ENCODE measurements at places on chromosomes 12 and 14.
A peak's percentile ranks its signal among the peaks of the same experiment; 100 is the strongest.

DNA sequence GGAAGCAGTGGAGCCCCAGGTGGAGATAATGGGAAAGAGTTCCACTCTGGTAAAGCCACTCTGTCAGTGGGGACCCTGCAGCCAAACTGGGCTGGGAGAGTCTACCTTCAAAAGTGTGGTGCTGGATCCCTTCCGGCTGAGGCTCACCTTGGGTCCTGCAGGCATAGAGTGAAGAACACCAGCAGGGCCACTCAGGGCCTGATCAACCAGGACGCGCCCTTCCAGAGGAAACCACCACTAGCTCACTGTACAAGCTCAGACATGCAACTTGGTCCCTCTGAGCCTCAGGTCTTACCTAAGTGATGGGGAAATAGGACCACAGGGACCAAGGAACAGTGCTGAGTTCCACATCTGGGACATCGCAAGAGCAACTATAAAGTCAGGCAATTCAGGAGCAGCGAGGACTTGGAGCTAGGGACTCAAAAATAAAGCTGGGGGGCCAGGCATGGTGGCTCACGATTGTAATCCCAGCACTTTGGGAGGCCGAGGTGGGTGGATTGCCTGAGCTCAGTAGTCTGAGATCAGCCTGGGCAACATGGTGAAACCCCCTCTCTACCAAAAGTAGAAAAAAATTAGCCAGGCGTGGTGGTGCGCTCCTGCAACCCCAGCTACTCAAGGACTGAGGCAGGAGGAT, 5.9 kb upstream of the PRPH start:
- DNase-seq: no peak

- no peak for DNase-seq
These were observed 68.8 kb upstream of the MDGA2 start for GRCh38 chr14:47744155-47744554.

GRCh38 chr14:56745097-56745496, 65.2 kb downstream of the OTX2 start:
- no peak for DNase-seq

DNA sequence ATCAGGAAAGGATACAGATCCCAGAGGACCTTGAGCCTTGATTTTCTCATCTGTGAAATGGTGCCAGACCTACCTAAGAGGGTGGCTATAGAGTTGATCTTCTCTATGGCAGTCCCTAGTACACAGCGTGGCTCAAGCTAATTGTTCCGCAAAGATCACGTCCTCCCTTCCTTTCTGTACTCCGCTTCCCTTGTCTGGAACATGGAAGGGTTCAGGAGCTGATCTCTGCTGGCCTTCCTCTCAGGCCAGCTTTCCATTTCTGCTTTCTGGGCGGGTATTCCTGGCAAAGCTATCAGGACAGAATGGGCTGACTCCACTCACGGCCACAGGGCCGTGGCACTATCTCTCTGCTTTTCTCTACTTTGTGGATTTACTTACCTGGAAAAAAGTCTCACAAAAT, 6.5 kb downstream of the CAMKK2 start:
- no peak for DNase-seq

DNA sequence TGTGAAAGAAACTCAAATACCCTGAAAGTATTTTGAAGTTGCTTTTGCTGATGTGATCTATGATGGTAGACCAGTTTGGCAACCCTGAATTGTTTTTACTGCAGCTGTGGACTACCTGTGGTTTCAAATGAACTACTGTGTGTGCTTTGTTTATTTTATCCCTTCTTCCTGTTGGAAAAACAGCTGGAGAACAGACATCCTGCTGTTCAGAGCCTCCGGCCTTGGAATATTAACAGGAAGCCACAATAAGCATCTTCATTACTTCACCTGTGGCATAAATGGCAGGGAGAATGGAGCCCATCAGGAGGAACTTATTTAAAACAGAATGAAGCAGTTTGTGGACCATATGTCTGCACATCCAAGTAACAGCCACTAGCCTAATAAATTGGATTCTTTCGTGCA, 104.8 kb downstream of the DUSP6 start:
- DNase-seq: no peak

- DNase-seq: no peak
These were observed 586.6 kb upstream of the NOVA1 start for GRCh38 chr14:27184427-27184826.

DNA sequence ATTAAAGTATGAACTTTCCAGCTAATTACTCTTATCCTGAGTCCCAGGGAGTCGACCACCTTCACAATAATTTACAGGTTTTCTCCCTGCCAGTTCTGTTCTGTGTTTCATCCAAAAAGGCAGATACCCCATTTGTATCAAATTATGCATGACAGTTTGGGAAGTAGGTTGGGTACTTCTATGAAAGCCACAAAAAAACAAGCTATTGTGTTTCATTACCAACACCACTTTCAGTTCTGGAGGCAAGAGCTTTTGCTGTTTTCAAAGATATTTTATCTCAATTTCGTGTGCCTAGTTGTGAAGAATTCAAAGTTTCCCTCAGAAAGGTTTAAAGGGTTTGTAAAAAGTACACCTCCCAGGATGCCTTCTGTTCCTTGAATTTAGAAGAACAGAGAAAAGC, 557.4 kb downstream of the FLRT2 start:
- no peak for DNase-seq

GRCh38 chr12:64172143-64172970, 49.7 kb downstream of the KICS2 start:
- no peak for DNase-seq

- DNase-seq: no peak
These were observed 217.6 kb downstream of the ANO6 start for GRCh38 chr12:45433441-45433868.

DNA sequence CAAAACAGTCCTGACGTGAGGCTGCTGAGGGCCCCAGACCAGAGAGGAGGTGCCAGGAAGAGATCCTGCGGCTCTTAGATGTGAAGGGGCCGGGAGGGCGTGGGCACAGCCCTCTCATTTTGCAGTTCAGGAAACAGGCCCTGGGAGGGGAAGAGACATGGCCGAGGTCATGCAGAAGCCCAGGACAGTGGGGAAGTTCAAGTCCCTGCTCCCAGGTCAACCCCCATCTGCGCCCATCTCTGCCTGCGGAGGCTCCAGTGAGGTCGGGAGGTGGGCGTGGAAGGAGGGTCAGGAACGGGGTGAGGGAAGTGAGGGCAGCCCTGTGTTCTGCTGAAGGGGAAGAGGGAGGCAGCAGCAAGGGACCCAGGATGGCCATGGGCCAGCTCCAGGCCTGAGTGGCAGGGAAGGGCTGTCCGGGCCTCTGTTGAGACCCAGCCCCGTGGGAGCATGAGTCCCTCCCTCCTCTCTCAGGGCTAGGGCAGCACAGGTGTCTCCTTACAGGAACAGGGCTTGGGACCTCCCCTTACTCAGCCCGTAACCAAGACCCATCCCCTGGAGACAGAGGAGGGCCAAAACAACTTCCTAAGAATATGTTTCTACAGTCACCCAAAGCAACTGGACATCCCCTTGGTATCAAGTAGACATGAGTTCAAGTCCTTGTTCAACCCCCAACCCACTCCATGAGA, 90.8 kb downstream of the LGMN start:
- DNase-seq: peak; percentile 52

DNA sequence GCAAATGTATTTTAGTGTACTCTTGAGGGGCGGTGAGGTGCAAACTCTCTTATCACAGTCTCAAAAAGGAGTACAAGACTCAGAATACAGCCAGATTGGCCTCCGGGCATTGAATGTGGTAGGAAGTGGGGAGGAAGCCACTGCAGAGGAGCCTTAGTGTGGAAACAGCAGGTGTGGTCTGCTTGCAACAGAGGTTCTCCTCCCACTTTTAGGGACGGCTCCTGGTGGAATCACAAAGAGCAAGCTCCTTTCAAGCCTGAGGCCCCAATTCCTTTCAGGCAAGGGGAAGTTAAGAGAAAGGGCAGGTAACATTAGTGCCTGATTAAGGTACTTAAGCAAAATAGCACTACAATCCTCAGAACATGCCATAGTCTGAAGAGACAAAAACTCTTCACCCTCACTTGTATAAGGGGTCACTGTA, 23.7 kb upstream of the SLC2A3 start:
- DNase-seq: peak; percentile 31

GRCh38 chr12:77795699-77796098, 35.0 kb upstream of the NAV3 start:
- DNase-seq: no peak

DNA sequence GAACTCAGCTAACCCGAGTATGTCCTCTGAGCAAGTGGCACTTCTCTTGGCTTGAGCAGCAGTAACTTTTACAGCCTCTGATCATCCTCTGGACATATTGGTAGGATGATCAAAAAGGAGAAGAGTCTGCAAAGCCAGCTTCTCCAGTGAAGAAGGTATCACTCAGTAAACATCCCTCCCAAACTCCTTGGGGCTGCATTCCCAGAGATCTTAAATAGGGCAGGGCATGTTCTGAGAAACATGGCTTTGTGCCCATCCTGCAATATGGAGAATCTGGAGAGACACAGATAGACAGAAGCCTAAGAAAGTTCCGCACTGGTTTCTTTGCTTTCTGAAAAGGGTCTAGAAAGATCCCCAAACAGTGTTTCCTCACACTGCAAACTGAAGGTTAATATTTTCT, 65.4 kb downstream of the RBM19 start:
- DNase-seq: no peak

DNA sequence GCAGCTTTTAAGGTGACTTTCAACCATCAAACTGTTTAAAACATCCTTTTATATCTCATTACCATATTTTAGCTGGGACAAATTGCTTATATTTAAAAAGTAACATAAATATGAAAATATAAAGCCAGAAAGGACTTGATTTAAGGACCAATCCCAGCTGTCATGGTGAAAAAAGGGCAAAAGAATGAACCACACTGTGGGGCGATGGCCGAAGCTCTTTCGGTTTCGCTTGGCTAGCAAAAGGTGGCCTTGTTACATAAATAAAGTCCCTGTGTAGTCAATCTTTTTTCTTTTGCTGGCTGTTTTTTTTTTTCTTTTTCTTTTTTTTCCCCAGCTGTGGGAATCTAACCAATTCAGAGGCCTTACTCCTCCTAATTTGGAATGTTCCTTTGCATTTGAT, 50.9 kb downstream of the FBXO33 start:
- no peak for DNase-seq

GRCh38 chr12:25264114-25264513, 13.4 kb upstream of the KRAS start:
- no peak for DNase-seq

GRCh38 chr12:123150275-123150743, 581 bp downstream of the PITPNM2 start:
- no peak for DNase-seq

GRCh38 chr14:61322011-61322798, 826 bp downstream of the PRKCH start:
- DNase-seq: peak; percentile 35

DNA sequence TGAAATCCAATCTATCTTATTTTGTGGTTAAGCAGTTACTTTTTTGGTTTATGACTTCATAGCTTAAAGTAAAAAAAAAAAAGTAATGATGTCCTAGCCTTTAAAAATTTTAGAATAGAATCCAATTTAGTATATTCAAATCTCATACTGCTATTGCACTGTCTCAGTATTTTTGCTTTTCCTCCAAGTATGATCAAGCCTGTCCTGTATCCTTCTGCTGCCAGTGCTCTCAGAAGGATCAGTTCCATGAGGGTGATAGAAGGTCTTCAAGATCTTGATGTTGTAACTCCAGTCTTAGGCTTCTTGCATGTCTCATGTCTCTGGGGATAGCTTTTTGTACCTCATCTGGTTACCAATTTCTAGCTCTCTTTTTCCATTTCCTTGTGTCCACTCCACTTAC, 324.2 kb upstream of the FAR2 start:
- DNase-seq: no peak

DNA sequence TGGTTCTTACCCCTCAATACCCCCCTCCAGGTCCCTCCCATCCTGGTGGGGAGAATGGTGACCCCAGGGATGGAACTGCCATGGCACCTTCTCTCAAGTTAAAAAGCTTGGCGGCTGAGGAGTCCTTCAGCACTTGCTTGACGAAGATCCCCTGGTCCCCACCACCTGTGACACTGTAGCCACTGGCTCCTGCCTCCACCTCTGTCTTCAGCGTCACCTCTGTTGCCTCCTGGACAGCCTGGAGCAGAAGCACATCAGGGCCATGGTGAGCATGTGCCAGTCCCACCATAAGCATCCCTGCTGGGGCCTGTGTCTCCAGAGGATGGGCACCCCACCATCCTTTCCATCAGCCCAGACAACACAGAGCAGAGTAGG, 22.8 kb downstream of the AHNAK2 start:
- no peak for DNase-seq

- DNase-seq: peak; percentile 70
These were observed 71.7 kb upstream of the RAP1B start for GRCh38 chr12:68538726-68539614.

DNA sequence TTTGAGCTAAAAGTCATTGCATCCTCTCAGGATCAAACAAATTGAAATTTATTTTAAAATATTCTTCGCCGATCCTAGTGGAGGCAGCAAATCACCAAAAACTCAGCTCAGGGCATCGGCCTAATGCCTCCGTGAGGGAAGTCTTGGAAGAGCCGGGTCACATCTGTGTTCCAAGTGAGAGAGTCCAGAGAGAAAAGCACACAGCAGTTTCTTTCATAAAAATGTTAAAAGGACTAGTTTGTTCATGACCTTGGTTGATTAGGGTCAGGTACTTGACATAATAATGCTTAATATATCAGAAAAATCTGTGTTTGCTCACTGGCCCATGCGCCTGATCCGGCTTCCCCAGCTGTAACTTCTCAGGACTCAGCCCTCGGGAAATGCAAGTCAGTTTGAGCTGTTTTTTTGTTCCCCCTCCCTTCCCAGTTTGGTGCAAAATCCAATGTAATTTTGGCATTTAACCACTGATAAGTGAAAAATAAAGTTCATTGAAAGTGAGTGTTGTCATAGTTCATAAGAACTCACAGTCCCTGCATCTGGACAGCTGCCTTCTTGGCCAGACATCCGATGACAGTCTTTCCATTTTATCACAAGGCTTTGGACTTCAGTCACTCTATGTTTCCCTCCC, 161.7 kb downstream of the CAND1 start:
- DNase-seq: no peak

- no peak for DNase-seq
These were observed 336.7 kb downstream of the GALC start for GRCh38 chr14:87656315-87656714.

GRCh38 chr14:40909906-40910305, 696.8 kb upstream of the LRFN5 start:
- no peak for DNase-seq

DNA sequence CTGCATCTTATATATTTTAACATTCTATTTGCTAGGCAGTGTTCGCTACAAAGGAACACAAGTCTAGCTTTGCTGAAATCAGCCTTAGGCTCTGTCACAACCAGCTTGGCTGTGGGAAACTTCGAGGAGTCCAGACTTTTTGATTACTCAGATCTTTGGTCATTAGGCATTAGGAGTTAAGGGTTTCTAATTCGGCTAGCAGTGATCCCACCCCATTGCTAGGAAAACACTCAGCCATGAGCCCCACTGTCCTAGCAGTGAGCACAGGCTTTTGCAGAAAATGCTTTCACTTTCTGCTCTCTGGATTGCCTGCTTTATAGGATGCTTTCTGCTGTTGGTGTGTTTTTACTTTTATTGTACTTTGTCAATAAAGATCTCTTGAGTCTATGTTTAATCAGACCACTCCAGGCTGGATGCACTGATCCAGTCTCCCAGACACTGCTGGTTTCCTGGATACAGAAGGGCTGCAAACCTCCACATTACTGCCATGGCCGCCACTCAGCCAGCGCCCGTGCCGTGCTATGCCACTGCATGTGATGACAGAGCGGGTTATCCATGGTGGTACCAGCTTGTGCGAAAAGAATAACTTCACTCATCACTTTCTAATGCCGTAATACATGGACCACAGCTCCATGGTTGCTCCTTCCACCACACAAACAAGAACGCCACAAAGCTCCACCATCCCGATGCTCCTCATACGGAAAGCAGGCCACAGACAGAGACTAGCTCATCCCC, 41.0 kb upstream of the PYGL start:
- no peak for DNase-seq

- DNase-seq: no peak
These were observed 21.0 kb downstream of the C12orf75 start for GRCh38 chr12:105351523-105351922.
